ENCODE measurements at places on chromosomes 16 and 17.
A peak's percentile ranks its signal among the peaks of the same experiment; 100 is the strongest.

DNA sequence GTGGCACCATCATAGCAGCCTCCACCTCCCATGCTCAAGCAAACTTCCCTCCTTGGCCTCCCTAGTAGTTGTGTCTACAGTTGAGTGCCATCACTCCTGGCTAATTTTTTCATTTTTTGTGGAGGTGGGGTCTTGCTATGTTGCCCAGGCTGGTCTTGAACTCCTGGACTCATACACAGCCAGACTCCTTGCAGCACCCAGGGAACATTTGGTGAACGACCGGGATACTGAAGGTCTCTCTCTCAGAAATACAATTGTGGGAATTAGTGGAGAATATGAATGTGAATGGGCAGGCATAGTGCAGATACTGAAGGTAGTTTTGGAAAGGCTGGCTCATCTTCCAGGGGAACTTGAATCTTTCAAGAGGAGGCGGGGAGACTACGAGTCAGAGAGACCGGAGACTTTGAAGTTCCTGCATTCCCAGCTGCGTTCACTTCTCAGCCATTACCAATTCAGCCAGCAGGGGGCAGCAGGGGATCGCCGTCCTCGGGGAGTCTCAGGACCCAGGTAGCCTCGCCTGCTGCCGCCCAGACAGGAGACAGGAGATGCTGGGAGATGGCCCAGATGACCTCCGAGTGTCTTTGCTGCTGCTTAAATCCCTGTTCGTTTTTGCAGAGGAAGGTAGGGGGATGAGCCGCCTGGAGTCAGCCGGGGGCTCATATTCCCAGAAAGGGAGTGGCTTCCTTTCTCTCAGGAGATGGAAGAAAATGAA lies 68.6 kb downstream of the HAPSTR1 start:
- DNase-seq, result peak; percentile 55

DNA sequence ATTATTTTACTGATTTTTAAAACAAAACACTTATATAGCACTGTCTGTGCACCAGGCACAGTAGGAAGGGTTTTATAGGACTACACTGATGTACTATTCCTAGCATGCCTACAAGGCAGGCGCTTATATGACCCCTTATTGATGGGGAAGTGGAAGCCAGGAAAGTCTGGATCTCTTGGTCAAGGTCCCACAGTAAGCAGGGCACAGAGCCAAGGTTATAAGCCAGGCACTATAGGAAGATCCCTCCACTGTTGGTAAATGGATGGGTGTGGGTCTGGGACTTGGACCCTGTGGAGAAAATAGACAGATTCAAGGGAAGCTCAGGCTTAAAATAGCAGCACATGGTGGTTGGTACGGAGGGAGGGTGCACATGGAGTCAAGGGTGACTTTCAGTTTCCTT lies 59.1 kb upstream of the PLCG2 start:
- no peak for DNase-seq

GRCh38 chr17:3603119-3603869 lies 5.9 kb downstream of the TRPV1 start:
- DNase-seq, result peak; percentile 78

DNA sequence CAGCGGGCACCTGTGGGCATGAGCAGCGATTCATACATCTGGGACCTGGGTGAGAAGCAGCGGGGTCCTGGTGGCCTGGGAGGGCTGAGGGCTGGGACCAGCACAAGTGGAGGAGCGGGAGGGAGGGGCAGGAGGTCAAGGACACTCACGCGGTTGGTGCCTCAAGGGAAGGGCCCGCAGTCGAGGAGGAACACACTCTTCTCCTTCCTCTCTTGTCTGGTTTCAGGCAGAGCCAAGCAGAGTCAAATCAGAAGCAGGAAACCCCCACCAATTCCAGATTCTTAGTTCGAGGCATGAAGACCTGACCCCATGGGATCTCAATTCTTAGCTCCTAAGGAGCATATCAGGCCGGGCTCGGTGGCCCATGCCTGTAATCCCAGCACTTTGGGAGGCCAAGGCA lies 15.7 kb downstream of the DNAI2 start:
- DNase-seq, result no peak

GRCh38 chr16:46896314-46896968 lies 12.3 kb downstream of the GPT2 start:
- DNase-seq, result no peak

- DNase-seq, result no peak
Observed at GRCh38 chr16:72930396-72930795, 117.5 kb downstream of the ZFHX3 start.

Measured in EL (cell line).